ENCODE measurements at places on chromosomes 11 and 22. TPM values are rescaled to one million over a fixed set of nuclear protein-coding genes. Genes with fewer than 3 reads are reported as not detected.
A peak's percentile ranks its signal among the peaks of the same experiment; 100 is the strongest.

DNA sequence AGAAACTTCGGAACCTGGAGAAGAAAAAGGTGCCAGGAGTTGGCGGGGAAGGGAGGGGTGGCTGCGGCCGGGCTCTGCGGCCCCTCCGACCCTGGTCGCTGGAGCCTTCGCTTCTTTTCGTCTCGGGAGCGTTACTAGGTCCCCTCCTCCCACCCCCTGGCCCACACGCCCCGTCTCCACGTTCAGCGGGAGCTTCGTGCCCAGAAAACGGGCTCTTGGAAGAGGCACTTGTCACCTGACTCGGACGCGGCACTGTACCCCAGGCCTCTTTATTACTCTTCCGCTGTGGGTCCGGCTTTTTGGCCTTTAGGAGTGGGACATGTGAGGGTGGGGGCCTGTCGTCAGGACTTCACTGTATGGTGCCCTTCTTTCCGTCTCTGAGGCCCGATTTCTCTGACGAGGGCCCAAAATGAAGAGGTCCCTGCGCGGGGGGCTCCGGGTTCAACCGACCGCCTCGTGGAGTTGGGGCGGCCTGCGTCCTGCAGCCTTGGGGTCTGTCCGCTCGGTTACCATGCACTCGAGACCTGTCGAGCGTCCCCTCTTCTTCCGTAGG lies 1.2 kb downstream of the CAPRIN1 start:
- peak; percentile 47 for DNase-seq

DNA sequence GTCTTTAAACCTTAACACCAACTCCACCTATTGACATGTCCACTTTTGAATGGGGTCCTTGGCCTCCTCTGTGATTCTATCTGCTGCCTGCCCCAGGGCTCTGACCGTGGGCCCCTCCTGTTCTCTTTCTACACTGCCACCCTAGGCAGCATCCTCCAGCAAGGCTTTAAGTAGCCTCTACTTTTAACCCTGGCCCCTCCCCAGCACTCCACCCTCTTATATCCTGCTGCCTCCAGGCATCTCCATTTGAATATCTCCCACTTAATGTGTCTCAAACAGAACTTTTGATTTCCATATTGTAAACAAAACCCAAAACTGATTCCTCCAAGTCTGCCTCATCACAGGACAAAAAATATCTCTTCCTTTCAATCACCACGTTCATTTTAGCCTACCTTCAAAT lies 90.5 kb upstream of the ARHGAP32 start:
- DNase-seq = no peak

DNA sequence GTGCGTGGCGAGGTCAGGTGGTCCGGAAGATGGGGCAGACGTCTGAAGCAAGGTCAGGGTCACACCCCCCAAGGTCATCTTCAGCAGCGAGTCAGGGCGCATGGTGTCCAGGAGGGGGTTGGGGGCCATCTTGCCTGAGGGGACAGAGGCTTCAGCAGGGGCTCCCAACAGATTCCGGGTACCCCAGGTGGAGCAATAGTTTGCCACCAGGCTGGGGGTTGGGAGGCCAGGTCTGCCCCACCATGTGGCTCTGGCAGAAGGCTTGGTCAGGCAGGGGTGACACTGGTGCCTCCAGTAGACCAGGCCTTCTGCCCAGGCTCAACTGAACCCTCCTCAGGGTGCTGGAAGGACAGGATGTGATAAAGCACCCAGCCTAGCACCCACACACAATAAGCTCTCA lies 5.9 kb downstream of the ATG2A start:
- DNase-seq = no peak

Gene IFT27
- polyA plus RNA-seq = 0.18 TPM

Gene OR8D1
- not detected for polyA plus RNA-seq

Gene CCDC89
- 0.07 TPM for polyA plus RNA-seq

Gene NNMT
- polyA plus RNA-seq = 11.5 TPM

- no peak for DNase-seq
These were observed 63.3 kb downstream of the TRIM44 start for GRCh38 chr11:35725885-35726284.

DNA sequence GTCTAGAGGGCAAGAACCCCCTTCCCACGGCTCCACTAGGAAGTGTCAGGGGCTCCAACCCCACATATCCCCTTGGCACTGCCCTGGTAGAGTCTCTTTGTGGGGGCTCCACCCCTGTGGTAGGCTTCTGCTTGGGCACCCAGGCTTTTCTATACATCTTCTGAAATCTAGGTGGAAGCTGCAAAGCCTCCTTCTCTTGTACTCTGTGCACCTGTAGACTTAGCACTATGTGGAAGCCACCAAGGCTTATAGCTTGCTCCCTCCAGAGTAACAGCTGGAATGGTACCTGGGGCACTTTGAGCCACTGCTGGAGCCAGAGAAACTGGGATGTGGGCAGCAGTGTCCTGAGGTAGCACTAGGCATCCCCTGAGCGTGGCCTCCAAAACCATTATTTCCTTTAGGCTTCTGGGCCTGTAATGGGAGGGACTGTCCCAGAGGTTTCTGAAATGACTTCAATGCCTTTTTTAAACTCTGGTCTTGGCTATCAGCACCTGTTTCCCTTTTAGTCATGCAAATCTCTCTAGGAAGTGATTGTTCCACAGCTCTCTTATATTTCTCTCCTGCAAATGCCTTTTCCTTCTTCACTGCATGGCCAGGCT lies 68.4 kb downstream of the TRAF6 start:
- DNase-seq = no peak

Gene POGLUT3
- polyA plus RNA-seq = 17.4 TPM

GRCh38 chr22:48208894-48209293 lies 1446.4 kb downstream of the TBC1D22A start:
- no peak for DNase-seq

DNA sequence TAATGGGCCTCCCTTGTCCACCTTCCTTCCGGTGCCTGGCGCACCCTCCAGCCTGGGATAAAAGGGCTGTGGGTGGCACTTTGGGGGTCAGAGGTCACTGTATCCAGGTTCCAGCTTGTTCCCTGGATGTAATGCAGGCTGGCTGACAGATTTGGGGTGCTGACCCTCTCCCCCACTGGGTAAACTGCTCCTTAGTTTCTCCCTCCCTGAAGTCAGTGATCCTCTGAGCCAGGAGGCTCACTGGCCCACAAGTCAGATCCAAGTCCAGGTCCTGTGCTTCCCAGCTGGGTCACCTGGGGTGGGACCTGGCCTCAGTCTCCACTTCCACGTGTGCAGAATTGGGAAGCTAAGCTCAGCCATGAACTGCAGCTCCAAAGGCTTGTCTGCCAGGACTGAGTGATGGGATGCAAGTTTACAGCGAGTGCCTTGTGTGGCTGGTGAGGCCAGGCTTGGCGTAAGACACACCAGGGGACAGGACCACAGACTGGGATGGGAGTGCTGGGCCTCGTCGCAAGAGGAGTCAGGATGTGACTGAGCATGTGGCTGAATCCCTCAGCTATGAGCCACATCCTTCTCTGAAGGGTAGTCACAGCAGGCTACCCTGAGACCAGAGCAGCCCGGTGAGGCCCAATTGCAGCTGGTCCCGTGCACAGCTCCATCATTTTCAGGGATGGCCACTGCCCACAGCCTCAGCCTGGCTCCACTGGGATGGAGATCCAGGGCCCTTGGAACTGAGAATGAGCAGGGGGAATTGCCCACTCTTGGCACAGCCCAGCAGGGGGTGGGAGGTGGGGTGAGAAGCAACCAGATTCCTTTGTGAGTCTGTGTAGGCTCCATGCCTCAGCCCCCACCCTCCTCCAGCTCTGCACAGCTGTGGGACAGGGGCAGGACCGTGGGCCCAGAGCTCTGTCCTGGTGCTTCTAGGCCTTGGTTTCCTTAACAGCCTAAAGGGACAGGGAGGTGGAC lies 7.2 kb downstream of the SHISA8 start:
- DNase-seq = no peak

DNA sequence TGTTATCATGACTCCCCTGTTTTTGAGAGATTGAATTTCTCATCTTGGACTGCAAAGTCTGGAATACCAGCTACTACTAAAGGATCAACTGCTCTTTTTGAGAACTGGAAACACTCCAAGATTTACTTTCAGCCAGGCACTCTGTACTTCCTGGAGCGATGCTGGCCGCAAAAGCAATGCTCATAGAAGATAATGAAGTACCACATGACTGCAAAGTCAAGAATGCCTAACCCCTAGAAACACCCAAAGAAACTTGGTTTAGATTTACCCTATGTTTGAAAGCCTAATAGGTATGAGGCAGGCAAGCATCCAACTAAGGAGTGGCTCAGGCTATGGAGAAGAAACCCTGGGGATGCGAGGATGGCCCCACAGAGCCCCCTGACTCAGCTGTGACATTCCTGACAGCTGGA lies 47.7 kb upstream of the ARHGAP20 start:
- DNase-seq = no peak

Gene PIH1D2
- 1.2 TPM for polyA plus RNA-seq

DNA sequence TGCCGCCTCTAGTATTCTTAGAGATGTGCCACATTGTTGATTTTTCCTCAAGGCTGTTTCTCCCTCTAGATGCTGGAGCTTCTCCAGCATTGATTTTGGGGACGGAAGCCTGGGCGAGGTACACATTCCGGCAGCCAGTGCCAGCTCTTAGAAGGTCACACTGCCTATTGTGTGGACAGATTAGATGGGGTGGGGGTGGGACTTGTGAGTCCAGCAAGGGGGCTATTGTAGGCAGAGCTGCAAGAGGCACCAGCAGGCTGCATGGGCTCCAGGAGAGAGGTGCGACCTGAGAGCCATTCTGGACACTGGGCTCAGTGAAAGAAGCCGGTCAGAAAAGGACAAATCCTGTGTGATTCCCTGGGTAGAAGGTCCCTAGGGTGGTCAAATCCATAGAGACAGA lies 12.4 kb downstream of the C11orf21 start:
- no peak for DNase-seq

Gene GRAP2
- polyA plus RNA-seq = 88.7 TPM

Gene OR8B12
- not detected for polyA plus RNA-seq

Gene CHRNA10
- polyA plus RNA-seq = 1.7 TPM

Gene ARFGAP2
- 90.1 TPM for polyA plus RNA-seq

DNA sequence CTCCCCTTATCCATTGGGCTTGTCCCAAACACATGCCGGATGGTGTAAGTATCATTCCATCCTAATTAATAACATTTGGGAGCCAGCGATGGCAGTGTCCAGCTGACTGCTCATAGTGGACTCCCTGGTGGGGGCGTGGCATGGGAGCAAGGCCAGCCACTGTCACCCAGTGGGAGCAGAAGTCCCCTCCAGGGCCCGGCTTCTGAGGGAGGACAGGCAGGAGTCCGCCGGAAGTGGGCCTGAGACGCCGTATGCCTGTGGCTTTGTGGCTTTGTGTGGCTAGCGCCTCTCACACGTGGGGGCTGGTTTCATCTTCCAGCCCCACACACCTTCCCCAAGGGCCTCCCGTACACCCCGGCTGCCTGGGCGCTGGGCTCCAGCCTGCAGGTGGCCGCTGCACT lies 124.5 kb downstream of the KCNQ1 start:
- DNase-seq = no peak

Gene SLC17A6
- not detected for polyA plus RNA-seq

Gene NAALAD2
- polyA plus RNA-seq = 0.16 TPM

- no peak for DNase-seq
These were observed 153.4 kb upstream of the B3GAT1 start for GRCh38 chr11:134565343-134565891.

DNA sequence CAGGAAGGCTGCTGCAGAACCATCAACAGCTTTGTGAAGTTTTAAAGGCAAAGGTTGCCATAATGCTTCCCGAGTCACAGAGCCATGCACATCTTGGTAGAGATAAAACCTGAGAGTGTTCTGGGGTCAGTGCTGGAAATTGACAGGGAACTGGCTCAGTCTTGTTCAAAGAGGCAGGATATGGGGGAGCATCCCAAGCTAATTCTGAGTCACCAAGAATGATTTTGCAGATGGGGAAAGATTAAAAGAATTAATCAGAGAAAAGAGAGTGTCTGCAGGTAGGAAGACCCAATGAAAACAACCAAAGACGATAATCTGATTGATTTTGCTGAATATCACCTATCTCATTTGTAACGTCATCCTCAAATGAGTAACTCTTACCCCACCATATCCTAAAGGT lies 99.9 kb upstream of the CD44 start:
- DNase-seq = no peak

Gene DUSP8
- polyA plus RNA-seq = 0.50 TPM

- no peak for DNase-seq
These were observed 392.9 kb downstream of the INSC start for GRCh38 chr11:15507592-15507991.

- DNase-seq = no peak
These were observed 3.9 kb downstream of the LRRC10B start for GRCh38 chr11:61512435-61512834.

GRCh38 chr11:118910309-118911112 lies 15.2 kb downstream of the BCL9L start:
- peak; percentile 82 for DNase-seq

DNA sequence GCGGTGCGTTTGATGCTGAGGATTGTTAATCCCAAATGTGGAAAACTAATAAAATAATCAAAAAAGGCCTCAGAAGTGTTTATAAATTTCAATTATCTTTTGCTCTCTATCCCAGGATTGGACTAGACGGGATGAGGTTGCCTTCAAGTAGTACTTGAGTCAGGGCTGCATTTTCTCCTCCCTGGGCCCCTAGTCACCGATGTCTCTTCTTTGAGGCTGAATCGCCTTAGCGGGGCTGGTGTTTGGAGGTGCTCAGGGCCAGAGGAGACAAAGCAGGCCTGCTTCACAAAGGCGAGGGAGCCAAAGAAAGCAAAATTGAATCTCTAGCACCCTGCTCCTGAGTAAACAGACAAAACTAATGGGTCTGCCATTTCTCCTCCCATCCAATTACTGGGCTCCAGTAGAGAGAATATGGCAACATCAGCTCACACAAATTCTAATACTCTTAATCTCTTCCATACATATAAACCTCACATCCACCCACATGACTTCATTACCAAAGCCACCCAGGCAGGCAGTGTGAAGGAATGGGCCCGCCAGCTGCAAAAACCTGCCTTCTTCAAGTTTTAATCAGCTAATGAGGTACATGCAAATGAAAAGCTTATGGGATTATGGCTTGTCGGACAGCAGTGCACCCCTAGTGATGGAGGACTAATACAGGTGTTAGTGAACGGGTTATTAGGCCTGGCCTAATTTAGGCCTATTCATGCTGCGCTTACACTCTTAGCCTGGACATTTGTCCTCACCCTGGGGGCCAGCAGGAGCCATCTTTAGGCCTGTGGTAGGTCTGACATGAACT lies 52.7 kb upstream of the HTATIP2 start:
- no peak for DNase-seq

- no peak for DNase-seq
These were observed 8.1 kb downstream of the APIP start for GRCh38 chr11:34907934-34908593.

- no peak for DNase-seq
These were observed 35.3 kb upstream of the POU2AF1 start for GRCh38 chr11:111414267-111414931.
